ENCODE measurements at places on chromosomes 7 and 10.

DNA sequence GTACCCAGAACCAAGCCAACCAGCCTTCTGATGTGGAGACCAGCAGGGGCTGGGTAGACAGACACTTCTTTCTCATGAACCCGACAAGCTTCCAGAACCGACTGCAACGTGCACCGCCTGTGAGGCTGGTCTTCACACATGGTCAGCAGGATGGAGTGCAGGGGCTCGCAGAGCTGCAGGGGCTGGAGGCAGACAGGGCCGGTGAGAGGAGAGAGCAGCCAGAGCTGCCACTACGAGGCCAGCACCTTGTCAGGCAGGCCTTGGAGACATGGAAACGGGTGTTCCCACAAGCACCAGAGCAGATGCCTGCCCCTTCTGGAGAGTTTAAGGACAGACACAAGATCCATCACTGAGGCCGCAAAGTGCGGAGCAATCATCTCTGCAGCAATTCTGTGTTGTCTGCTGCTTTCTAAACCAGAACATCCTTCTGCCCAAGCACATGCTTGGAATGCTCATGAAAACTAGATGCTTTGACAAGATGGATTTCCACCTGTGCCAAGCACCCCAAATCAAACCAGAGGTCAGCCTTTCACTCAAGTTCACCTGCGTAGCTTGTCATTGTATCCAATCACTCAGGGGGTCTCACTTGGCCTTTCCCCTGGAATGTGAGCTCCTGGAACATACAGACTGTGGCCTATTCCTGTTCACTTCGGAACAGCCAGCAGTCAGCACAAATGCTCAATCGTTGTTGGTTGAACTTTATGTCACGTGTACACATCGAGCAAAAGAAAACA lies 32.2 kb downstream of the FRMPD2 start:
- no peak for DNase-seq

DNA sequence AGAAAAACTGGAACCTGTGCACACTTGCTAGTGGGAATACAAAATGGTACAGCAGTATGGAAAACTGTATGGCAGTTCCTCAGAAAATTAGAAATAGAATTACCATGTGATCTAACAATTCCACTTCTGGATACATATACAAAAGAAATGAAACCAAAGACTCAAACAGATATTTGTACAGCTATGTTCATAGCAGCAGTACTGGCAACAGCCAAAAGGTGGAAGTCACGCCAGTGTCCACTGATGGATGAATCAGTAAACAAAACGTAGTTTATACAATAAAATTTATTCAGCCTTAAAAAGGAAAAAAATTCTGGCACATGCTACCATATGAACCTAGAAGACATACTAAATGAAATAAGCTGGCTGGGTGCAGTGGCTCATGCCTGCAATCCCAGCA lies 23.0 kb downstream of the IDE start:
- DNase-seq: no peak

DNA sequence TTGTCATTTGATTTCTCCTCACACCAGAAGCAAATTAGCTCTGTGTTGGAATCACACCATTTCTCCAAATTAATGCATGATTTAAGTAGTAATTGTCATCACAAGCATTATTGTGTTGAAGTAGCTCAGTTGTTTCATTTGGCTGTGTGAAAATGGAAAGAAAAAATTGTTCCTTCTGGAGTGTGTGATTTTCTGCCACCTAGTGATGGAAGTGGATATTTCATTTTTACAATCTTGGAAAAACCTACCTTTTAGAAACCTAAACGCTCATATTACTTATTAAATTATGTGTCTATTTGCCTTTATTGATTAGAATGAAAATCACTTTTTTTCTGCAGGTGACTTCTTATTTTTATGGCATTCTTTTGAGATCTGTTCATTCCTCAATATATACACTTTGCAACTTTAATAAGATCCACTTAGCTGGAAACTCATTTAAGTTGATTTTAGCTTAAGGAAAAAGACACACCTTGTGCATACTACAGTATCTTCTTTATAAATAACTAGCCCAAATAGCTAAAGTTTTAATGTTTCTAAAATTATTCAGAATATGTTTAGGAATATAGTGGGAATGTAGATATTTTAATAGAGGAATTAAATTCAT lies 50.0 kb downstream of the SRI start:
- DNase-seq: no peak

DNA sequence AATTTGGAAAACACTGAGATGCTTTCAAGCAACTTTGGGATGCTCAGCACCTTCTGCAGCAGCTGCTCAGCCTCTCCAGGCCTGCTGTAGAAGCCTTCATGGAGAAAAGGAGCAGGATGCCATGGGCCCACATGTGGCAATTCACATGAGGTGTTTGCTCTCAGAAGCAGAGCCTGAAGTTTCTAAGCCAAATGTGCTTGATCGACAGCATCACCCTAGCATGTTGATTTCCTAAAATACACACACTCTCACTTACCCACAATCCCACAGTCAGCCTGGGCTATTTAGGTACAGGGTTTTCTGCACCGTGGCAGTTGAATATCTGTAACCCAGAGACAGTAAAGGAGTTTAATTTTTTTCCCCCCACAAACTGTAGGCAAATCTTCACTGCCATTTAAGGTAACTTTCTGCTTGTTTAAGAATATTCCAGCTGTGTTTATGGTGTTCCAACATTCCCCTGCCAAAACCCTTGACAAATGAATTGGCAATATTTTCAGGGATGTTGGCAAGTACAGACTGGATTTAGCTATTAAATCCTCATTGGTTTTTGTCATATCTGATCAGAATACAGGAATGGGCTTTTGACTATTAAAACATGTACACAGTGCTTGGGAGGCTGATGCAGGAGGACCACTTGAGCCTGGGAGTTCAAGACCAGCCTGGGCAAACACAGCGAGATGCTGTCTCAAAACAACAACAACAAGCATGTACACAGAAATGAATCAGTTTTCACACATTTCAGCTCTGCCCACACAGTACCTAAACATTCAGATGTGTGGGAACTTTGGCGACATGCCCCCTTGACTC lies 244.2 kb downstream of the CELF2 start:
- no peak for DNase-seq

DNA sequence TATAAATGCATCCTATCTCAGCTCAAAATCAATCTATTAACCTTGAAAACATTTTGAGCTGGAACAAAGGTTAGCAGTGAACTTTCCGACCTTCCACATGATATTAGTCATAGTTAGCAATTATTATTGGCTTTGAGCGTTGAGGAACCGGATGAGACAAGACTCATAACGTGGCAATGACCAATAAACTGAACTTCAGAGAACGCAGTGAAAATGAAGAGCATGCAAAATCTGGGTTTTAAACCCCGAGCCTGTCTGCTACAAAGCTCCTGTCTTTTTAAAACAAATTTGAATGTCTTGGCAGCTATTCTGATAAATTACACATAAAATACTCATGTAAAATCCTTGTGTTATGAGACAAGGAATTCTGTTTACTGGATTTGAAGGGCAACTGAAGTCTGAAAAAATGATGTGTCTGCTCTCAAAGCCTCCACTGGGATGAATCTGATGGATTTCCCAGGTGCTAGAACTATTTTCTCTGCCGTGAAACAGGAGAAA lies 74.7 kb upstream of the ITGB1 start:
- no peak for DNase-seq

GRCh38 chr10:7593063-7593462 lies 73.7 kb downstream of the ITIH5 start:
- DNase-seq: no peak

DNA sequence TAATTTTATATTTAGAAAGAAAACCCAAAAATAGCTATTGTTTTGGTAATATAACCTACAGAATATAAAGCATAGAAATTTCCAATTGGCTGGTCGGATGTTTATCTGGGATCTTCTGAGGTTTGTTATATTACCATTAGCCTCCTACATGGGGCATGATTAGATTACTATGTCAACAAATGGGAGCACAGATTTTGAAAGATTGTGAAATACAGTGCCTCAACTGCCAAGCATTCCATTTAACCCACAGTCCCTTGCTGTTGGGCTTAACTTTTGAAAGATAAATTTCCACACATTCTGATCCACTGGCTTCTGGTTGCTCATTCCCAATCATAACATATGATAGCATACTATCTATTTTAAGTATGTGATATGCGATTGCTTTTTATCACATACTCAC lies 455.4 kb upstream of the C7orf33 start:
- no peak for DNase-seq

DNA sequence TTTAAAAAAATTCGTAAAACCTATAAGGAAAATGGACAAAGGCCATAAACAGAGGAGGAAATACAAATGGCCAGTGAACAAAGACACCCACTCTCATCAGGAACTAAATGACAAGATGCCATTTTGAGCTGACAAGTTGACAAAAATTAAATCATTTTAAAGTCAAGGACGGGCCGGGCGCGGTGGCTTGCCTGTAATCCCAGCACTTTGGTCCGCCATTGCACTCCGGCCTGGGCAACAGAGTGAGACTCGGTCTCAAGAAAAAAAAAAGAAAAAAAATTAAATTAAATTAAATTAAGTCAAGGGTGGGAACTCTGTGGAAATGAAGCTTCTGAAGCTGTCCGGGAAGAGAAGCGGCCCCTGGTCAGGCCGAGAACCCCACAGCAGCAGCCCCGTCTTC lies 1.2 kb upstream of the NOM1 start:
- no peak for DNase-seq

GRCh38 chr7:68125168-68125567 lies 1128.5 kb downstream of the TYW1 start:
- DNase-seq: no peak

DNA sequence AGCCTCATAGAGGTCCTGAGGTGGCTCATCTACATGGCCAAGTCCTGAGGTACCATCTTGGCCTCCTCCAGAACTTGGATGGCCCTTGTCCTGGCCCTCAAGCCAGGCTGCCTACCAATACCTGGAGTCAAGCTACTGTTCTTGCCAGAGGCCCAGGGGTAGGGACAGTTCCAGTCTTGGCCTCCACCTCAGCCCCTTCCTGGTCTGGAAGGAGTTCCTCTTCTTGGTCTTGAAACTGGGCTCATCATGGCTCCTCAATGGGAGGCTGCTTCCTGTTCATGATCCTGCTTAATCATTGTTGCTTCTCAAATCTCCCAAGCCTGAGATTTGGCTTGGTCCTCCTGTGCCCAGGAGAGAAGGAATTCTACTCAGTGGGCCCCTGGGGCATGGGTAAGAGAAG lies 3.9 kb downstream of the HPS6 start:
- DNase-seq: no peak

- no peak for DNase-seq
Observed at GRCh38 chr10:74418285-74418872, 267.4 kb downstream of the ADK start.

GRCh38 chr7:56046721-56047445 lies 4.4 kb downstream of the PSPH start:
- DNase-seq: no peak

- DNase-seq: peak; percentile 43
Observed at GRCh38 chr10:103451831-103452505, at the start of gene CALHM2. CALHM2 (minus strand) TSS chr10:103452370; CDS start chr10:103449941, 2,429 bp downstream.

GRCh38 chr7:80070391-80070790 lies 64.2 kb upstream of the GNAI1 start:
- no peak for DNase-seq

GRCh38 chr7:96136600-96137239 lies 185.2 kb downstream of the SLC25A13 start:
- no peak for DNase-seq

- peak; percentile 31 for DNase-seq
Observed at GRCh38 chr10:46268076-46268881, 18.5 kb upstream of the ANTXRL start.

DNA sequence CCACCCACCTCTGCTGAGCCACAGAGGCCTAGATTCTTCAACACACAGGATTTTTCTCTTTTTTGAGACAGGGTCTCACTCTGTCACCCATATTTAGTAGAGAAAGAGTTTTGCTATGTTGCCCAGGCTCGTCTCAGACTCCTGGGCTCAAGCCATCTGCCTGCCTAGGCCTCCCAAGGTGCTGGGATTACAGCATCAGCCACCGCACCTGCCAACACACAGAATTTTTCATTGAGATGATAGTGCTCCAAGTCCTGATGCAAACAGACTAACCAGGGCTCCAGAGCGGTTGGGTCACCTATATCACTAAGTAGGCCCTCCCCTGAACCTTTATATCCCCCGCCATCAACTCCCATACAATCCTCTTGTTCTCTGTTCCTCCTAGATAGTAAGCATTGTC lies 24.4 kb upstream of the ADRB1 start:
- DNase-seq: no peak

DNA sequence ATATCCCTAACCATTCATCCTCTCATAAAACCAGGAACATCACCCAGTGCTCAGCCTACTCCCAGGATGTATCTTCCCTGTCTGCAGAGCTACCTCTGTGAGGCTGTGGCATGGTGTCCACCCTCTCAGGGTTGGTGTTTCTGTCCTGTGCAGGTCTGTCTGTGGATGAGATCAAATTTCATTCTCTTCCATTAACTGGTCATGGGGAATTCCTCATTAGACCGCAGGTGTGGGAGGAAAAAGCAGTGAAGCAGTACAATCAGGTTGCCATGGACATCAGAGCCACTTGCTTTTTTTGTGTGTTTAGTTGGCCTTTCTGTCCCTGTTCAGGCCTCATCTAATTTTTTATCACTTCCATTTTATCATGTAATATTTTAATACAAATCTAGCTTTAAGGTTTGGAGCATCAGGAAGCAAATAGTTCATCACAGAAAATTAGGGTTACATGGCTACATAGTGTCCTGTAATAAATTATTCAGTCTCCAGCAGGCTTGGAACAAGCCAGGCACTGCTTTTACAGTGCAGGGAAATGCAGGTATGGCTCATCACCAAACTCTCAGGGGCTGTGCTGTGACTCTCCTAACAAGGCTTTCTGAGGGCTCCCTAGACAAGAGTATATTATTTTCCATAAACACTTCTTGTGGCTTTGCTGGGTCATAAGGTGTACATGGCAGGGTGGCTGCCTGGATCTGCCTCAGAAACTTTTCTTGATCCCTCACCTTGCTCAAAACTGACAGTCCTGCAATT lies 594.9 kb upstream of the IGFBP3 start:
- DNase-seq: no peak

DNA sequence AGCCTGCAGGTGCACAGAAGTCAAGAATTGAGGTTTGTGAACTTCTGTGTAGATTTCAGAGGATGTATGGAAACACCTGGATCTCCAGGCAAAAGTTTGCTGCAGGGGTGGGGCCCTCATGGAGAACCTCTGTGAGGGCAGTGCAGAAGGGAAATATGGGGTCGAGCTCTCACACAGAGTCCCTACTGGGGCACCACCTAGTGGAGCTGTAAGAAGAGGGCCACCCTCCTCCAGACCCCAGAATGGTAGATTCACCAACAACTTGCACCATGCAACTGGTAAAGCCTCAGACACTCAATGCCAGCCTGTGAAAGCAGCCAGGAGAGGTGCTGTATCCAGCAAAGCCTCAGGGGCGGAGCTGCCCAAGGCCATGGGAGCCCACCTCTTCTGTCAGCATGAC lies 205.8 kb downstream of the CCSER2 start:
- DNase-seq: no peak
